ENCODE measurements at places on chromosomes 12 and 14. TPM values are rescaled to one million over a fixed set of nuclear protein-coding genes. Genes with fewer than 3 reads are reported as not detected.

- DNase-seq: no peak
Measured at GRCh38 chr12:114834621-114835020, 150.6 kb upstream of the TBX3 start.

- no peak for DNase-seq
Measured at GRCh38 chr14:93888995-93889394, 38.1 kb upstream of the FAM181A start.

DNA sequence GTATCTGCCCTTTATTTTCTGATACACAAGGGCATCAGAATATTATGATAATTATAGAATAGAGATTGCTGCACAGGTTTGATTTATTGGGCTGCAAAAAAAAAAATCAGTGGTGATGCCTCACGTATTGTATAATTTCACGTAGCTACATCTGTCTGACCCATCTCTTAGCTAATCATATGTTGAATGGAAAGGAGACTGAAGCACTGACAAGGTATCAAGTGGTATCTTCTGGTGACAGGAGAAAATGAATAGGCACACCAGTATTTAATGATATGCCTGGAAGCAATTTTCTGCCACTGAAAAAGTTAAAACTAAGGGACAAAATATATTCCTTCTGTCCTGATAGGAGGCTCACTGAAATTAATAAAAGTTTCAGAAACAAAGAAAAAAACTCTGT, 837.2 kb upstream of the FBXO33 start:
- no peak for DNase-seq

GRCh38 chr12:106021516-106021915, 117.2 kb downstream of the NUAK1 start:
- DNase-seq: no peak

DNA sequence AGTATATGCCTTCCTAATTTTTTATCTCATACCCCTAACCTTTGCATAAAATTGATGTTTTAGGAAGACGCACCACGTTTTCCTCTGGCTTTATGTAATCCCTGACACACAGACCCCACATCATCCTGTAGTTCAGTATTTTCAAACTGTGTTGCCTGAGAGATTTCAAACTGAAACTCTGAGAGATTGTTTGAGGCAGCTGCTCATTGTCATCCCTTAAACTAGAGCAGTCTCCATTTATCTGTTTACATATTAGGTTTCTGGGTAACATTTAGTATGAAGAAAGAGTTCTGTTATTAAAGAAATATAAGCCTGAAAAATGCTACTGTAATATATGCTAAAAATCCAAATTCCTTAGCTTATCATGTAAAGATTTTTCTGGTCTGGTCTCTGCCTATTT, 24.3 kb downstream of the MNAT1 start:
- no peak for DNase-seq

DNA sequence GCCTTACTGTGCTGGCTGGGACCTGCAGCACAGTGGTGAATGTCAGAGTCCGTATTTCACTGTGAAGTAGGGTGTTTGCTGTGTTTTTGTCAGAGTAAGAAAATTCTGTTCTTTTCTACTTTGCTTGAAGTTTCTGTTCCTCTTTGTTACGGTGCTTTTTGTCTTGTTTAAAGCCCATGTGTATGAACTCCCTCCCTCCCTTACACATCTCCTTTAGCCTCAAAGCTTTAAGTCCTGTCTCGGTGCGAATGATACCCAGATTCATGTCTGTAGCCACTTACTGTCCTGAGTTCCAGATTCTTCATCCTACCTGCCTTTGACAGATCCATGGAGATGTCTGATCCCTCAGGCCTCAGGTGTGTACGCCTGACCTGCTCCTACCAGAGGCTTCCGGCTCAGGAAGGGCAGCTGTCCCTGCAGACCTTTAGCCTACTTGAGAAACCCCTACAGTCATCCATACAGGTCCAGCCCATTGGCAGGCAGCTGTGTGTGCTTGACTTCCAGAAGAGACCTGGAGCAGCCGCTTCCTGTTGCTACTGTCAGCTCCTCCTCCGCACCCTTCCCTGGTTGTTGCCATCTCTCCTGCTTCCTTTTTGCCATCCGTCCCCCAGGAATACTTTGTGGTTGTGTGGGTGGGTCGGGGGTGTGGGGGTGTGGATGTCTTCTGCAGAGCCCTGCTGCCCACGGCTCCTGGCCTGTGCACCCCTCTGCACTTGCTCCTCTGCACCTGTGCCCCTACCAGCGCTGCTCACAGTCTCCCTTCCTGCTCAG, 72.9 kb downstream of the DDX51 start:
- DNase-seq: no peak

- DNase-seq: peak; percentile 92
Measured at GRCh38 chr12:121793838-121794533, 498 bp upstream of the RHOF start.

- DNase-seq: peak; percentile 52
Measured at GRCh38 chr12:85179680-85180270, 100.2 kb upstream of the ALX1 start.

GRCh38 chr12:105324704-105325103, 5.8 kb upstream of the C12orf75 start:
- DNase-seq: no peak

DNA sequence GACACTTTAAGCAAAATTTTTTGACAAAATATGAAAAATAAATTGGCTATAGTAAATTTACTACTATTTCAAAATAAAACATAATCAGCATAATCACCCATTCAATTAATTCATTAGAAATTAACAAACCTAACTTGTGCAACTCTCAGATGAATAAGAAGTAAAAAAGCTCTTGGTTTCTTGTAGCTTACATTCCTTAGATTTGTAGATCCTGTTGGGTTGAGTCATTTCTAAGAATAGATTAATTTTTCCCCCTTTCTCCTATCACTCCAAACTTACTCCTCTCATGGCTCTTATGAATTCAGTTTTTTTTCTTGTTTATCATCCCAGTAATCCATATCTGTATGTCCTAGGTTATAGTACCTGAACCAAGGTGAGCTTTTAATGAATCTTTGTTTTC, 230.9 kb upstream of the LRIG3 start:
- DNase-seq: no peak

DNA sequence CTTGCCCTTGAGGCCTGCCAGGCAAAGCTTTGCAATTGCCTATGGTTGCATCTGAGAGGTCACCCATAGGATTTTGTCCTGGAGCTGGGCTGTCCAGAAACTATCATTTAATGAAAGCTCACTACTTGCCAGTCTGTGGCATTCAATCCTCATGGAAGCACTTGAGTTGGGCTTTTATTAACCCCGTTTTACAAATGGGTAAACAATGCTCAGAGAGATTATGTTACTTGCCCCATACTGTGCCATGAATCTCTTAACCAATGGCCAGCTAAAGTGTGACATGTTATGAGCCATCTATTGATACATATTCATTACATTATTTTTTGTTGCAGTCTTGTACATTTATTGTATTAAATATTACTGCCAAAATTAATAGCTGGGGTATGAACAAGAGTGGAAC, 35.9 kb downstream of the PDZRN4 start:
- no peak for DNase-seq

- DNase-seq: no peak
Measured at GRCh38 chr14:56891226-56891625, 80.9 kb upstream of the OTX2 start.

DNA sequence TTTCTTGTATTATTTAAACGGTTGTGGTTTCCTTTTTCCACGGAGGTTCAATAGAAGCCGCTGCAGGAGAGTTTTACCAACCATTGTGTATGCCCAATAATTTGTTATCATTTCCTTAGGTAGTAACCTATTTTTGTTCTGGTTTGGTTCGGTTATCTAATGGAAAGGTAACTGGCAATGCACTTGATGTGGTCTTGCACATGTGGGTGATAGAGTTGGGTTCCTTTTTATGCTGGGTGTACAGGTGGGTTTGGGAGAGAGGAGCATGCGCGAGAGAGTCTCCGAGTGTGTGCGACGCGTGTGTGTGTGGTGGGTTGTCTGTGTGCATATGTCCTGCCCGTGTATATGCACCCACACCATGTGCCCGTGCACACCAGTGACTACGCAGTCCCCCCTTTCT, 102.7 kb upstream of the FKBP4 start:
- no peak for DNase-seq

GRCh38 chr14:105898482-105899010, 372.2 kb downstream of the TMEM121 start:
- DNase-seq: no peak

DNA sequence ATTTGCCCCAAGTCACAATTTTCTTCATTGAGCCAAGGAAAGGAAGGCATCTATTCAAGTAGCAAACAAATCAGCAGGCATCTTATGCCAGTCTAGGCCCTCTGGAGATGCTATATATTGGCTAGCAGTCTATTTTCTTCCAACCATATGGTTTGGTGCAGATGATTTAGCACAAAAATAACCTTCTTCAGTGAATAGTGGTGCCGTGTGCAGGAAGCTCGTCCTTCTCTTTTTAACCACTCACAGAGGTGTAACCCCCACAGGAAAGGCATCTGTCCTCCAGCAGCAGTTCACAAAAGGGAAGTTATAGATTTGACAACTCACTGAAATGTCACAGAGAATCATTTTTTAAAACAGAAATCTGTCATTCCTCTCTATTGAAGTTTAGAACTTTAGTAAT, 445.7 kb upstream of the SYT1 start:
- no peak for DNase-seq

GRCh38 chr12:117002051-117002817, 91.5 kb downstream of the FBXW8 start:
- no peak for DNase-seq

- DNase-seq: peak; percentile 42
Measured at GRCh38 chr12:102948941-102949352, 8.5 kb upstream of the ASCL1 start.

- DNase-seq: no peak
Measured at GRCh38 chr12:45220969-45221368, 5.1 kb downstream of the ANO6 start.

GRCh38 chr12:85796001-85796400, 40.2 kb downstream of the RASSF9 start:
- no peak for DNase-seq

DNA sequence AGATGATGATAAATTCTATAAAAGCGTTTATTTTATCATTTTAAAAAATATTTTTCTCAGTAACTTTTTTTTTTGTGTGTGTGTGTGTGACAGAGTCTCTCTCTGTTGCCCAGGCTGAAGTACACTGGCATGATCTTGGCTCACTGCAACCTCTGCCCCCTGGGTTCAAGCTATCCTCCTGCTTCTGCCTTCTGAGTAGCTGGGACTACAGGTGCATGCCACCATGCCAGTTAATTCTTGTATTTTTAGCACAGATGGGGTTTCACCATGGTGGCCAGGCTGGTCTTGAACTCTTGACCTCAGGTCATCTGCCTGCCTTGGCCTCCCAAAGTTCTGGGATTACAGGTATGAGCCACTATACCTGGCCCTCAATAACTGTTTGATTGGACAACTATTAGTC, 37.2 kb downstream of the PKP2 start:
- DNase-seq: no peak

DNA sequence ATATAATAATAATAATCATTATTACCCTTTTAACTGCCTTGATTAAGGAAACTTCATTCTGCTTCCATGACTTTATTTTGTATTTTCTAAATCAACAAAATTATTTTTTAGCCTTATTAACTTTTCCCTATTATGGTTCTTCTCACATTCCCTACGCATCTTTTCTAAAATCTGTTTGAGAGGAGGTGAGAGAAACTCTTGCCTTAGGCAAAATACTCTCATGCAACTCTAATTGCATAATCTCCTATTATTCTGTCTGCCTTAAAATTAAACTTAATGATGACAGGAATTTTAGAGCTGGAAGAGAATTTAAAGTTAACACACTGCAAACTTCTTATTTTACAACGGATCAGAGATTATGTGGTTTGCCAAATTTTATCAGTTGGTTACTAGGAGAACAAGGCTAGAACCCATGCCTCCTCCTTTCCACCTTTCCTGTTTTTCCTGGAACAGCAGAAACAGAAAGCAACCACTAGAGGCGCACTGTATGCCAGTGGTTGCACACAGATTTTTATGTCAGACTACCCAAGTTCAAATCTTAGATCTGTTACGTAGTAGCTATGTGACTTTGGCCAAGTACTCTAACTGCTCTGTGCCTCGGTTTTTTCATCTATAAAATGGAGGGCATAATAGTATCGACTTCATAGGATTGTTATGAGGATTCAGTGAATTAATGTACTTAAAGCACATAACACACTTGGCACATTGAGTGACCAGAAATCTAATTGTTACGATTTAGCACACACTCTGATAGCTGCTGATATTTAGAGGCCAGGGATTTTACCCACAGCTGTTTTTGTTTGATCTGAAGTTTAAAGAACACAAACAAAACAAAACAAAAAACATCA, 4.3 kb upstream of the BRMS1L start:
- peak; percentile 59 for DNase-seq

GRCh38 chr12:1870086-1870485, 48.4 kb downstream of the CACNA2D4 start:
- no peak for DNase-seq

DNA sequence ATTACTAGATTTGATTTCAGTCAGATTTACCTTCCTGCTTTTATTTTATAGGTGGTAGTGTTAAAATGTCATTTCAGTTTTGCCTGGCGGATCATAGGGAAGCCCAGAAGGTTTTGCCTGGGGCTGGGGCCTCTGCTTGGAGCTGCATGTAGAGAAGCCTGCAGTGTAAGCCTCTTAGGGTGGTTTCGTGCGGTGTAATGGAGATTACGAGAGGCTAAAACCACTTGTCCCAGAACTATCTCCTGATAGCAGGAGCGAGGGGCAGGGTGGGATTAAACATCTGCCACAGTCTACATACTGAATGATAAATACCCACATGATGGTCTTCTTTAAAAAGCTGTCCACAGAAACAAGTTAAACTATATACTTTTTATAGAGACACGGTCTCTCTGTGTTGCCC, 35.0 kb upstream of the DICER1 start:
- no peak for DNase-seq

- no peak for DNase-seq
Measured at GRCh38 chr14:87170179-87170578, 822.8 kb downstream of the GALC start.

- peak; percentile 79 for DNase-seq
Measured at GRCh38 chr12:49364989-49365388, 2.3 kb upstream of the SPATS2 start.

- DNase-seq: no peak
Measured at GRCh38 chr12:32240162-32240561, 133.5 kb downstream of the BICD1 start.

The RAPGEF3 gene
- 3.4 TPM for total RNA-seq

The SVOP gene
- not detected for total RNA-seq

The ALX1 gene
- total RNA-seq: not detected

The EXOC3L4 gene
- total RNA-seq: not detected

The SLC5A8 gene
- not detected for total RNA-seq

The ASPG gene
- 0.05 TPM for total RNA-seq

The IL31 gene
- total RNA-seq: not detected

The C12orf42 gene
- total RNA-seq: not detected

The ANKS1B gene
- total RNA-seq: 17.7 TPM

The GNB3 gene
- total RNA-seq: 0.47 TPM

The ABHD12B gene
- not detected for total RNA-seq

The HOXC12 gene
- total RNA-seq: not detected

The JAG2 gene
- total RNA-seq: 33.7 TPM

The ZNF268 gene
- 23.4 TPM for total RNA-seq

The SRRM4 gene
- not detected for total RNA-seq

The CMA1 gene
- not detected for total RNA-seq

The MIP gene
- not detected for total RNA-seq

The TMEM132C gene
- not detected for total RNA-seq

The PTPRB gene
- total RNA-seq: 0.69 TPM

The MARK3 gene
- 130 TPM for total RNA-seq
